ENCODE measurements at places on chromosomes 6 and 20.

GRCh38 chr6:106187424-106187982 lies 101.4 kb downstream of the PRDM1 start:
- DNase-seq: no peak

- DNase-seq: no peak
Observed at GRCh38 chr6:41954668-41955067, 13.1 kb upstream of the CCND3 start.

GRCh38 chr6:32244946-32245398 lies 21.1 kb upstream of the NOTCH4 start:
- peak; percentile 80 for DNase-seq

DNA sequence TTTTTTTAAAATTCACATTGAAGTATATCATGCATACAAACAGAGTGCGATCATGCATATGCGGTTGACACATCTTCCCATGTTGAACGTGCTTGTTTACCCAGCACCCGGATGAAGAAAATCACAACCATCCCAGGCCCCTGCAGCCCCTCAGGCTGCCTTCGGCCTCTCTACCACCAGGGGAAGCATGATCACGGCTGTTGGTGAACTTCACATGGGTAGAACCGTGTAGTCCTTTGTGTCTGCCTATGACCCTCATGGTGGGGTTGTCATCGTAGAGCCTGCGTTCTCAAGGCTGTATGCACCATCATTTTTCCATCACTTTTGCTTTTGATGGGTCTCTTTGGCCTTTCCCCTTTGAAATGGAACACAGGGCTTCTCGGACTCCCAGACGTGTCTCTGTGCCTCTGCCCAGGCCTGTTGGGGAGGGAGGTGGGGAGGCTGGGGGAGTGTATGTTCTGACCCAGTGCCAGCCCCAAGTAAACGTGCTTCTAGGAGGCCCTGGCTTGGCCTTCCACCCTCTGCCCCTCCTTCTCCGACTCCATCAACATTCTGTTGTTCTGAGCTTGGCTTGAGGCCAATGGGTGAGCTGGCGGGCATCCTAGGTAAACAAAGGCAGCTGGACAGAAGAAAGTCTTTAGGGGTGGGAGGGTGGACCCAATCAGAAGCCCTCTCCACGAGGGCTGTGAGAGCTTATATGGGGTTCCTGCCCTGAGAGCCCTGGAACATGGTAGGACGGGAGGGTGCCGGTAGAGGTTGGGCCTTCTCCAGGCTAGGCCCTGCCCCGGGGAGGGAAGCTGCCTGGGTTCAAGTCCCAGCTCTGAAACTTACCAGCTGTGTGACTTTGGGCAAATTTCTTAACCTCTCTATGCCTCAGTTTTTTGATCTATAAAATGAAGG lies 39.7 kb downstream of the TGM2 start:
- no peak for DNase-seq

- DNase-seq: no peak
Observed at GRCh38 chr20:61560361-61560853, 308.3 kb downstream of the CDH4 start.

DNA sequence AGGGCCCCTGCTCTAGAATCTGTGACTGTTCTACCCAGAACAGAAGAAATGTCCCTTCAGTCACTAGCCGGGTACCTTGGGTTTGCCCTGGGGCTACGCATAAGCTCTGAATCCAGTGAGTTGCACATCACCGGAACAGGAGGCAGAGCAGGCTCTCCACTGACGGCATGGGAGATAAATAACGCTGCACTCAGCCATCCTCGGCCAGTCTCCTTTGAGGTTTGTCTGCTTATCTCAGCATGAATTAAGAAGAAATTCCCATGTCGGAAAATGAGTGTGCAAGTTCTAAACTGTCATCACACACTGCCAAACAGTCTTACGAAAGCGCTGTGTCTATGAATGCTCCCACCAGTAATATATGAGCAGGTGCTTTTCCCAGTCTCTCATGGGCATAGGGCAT lies 90.8 kb downstream of the FAM50B start:
- DNase-seq: no peak

DNA sequence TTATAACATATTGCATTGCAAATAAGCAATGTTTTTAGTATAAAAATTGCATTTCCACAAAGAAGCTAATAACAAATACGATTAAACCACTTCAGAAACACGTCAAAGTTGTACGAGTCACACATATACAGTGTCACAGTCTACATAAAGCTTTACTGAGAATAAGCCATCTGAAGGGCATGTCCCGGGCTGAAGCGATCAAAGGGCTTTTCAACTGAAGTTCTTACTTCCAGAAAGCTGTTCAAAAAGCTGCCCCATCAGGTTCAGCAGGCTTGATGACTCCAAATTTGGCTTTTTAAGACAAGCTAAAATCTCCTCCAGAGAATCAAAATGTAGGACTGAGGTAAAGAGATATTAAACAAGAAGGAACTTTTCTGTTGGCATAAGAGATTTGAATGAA lies 37.5 kb upstream of the HAO1 start:
- DNase-seq: no peak

DNA sequence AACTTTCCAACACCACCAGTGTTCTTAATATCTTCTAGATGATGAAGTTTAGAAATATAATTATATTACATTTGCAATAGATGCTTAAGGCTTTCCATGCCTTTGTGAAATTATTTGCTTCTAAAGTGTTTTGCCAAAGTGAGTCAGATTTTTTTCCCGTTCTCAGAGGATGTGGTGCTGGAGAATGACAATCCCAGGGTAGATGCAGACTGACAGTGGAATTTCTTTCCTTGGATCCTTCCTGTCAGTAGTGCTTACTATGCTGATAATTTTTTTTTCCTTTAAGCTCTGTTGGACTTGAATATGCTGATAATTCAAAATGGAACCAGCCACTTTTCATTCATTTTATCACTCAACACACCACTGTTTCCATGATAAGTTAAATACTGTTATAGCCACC lies 59.9 kb upstream of the SOX4 start:
- no peak for DNase-seq

- no peak for DNase-seq
Observed at GRCh38 chr6:3584606-3585005, 127.8 kb upstream of the SLC22A23 start.

DNA sequence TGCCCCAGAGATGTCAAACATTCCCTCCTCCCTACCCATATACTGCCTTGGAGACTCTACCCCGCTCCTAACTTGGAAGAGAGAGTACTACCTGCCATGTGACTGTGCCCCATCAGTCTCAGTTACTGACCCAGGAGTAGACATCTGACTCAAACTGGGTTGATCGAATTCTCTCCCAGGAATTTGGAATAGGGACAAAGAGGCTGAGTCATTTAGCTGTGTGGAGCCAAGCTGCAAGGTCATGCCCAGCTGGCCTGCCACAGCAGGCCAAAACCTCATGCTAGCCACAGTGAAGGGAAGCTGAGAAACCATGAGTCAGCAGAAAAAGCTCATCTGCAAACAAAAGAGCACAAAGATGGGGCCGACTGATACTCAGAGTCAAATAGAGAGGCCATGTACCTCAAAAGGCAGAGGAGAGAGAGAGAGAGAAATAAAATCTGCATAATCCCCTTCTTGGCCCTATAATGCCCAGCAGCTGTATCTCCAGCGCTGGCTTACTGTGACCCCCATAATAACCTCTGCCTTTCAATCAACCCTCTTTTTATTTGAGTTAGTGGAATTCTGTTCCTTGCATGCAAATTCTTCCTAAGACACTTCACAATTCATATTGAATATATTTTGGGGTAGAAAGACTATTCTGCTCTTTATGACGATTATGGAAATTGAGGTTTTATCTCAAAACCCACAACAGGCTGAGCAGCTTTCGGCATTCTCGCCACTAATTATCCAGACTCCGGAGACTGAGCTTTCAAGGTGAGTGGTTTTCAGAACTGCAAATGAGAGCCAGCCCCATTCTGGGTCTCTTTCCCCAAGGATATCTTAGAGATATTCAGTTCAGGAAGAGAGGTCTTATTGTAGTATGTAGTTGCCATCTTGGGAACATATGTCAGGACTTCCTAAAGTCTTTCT lies 21.4 kb upstream of the AKIRIN2 start:
- DNase-seq: peak; percentile 94

GRCh38 chr6:10482636-10483257 lies 38.4 kb upstream of the GCNT2 start:
- DNase-seq: no peak

DNA sequence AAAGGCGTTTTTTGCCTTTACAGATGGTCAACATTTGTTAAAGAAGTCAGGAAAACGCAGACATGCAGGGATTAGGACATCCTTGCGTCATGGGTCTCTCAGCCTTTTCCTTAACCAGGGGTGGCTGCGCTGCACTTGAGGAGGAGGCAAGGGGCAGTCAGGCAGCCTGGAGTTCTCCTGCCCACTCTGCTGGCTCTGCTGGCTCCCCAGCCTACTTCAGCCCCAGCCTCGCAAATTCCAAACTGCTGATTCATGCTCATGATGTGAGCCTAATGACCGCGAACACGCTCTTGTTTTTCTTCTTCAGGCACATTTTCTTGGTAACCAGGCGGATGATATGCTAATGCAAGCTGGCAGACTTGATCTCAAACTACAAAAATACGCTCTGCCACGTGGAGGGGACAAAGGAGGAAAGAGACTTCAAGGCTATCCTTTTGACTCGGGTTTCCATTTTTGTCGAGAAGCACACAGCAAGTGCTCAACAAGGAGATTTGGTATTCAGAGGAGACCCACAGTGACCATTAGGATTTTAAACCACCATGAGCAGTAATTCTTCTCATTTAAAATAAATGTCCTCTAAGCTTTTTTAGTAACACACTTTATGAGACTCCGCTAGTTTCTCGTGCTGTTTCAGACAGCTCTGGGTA lies 290.3 kb upstream of the STXBP5 start:
- DNase-seq: peak; percentile 38

DNA sequence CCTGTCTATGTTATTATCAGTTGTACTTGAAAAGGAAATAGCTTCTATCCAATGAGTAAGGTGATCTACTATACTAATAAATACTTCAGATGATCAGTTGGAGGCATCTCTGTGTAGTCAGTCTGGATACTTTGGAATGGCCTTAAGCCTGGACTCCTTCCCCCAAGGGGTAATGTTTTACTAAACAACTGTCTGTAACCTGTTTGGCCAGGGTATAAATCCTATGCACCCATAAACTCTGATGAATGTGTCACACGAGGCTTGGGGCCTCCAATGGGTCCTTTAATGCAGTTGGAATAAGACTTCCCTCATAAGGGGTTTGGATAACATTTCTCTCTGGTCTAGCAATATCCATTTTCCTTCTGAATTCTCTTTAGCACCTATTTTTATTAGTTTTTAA lies 19.5 kb upstream of the SLC52A3 start:
- no peak for DNase-seq

DNA sequence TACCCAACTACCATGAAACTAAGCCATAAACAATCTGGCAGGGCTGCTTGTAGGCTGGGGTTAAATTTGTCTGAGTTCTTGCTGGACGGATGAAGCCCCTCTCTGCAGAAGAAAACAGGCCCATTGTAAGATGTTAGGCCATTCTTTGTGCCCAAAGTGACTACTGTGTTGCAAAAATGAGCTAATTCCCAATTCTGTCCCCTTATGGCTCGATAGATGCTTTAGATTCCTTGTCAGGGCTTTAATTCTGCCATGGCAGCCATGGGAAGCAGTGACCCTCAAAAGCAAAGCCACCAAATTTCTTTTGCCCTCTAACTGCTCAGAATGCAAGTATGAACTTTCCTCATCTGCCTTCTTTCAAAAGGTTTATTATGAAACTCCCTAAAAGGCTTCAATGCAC lies 45.2 kb downstream of the LAMA4 start:
- DNase-seq: peak; percentile 34

- DNase-seq: no peak
Observed at GRCh38 chr6:124775121-124775520, 187.1 kb upstream of the RNF217 start.

- no peak for DNase-seq
Observed at GRCh38 chr6:100103194-100103593, 109.2 kb upstream of the MCHR2 start.

DNA sequence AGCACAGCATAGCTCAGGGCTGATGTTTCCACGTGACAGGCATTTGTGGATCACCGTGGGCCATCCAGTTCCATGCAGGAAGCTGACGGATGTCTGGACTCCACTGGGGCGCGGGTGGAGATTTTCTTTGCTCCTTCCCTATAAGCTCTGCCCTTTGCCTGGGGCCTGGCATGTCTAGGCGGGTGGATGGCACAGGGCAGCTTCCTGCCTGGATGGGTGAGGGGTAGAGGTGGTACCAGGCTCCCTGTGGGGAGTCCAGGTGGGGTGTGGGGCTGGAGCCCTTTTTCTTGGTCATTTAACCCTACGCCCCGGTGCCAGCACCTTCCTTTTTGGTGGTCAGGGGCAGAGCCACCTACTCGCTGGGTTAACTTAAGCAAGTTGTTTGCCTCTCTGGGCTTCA lies 10.4 kb downstream of the FAM110A start:
- DNase-seq: no peak

DNA sequence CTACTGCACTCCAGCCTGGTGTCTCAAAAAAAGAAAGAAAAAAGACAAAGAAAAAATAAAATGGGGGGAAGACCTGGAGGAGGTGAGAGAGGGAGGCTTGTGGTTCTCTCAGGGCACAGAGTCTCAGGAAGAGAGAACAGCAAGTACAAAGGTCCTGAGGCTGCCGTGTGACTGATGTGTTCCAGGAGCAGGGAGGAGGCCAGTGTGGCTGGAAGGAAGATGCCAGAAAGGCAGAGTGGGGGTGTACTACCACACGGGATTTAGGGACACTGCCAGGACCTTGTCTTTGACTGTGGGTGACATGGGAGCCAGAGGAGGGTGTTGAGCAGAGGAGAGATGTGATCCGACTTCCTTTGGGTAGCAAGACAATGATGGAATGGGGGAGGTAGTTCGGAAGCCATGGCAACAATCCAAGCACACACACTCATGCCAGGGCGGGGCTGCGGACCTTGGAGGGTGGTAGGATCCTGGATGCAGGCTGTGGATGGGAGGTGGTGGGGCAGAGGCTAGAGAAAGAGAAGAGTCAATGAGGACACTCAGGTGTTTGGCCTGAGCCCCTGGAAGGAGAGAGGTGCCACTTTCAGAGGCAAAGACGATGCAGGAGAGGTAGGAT lies 136.4 kb upstream of the PTPN1 start:
- DNase-seq: no peak

GRCh38 chr20:56111961-56112730 lies 106.8 kb upstream of the CBLN4 start:
- peak; percentile 57 for DNase-seq

GRCh38 chr6:51468704-51469103 lies 618.7 kb downstream of the PKHD1 start:
- no peak for DNase-seq
